ENCODE measurements at places on chromosomes 5 and 9.

GRCh38 chr9:565528-565927 is 276.0 kb upstream of the DMRT1 start:
- no peak for DNase-seq

DNA sequence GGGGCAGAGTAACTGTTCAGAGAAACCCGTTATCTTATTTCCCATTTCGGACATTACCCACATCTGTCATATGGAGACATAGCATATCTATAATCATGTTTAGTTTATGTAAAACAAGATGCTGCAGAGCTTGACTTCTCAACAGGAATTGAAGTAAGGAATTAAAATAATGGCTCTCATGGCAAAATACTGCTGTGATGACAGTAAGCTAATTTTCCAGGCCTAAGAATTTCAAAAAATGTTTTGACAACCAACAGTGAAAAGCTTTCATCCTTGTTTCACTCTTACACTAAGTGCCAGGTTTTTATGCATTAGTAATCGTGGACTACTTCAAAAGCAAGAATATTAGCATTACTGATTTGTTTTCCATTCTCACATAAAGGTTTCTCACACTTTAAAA is 518.2 kb downstream of the PTPRD start:
- no peak for DNase-seq

GRCh38 chr9:126325821-126326220 is 808 bp upstream of the MVB12B start:
- DNase-seq = no peak

DNA sequence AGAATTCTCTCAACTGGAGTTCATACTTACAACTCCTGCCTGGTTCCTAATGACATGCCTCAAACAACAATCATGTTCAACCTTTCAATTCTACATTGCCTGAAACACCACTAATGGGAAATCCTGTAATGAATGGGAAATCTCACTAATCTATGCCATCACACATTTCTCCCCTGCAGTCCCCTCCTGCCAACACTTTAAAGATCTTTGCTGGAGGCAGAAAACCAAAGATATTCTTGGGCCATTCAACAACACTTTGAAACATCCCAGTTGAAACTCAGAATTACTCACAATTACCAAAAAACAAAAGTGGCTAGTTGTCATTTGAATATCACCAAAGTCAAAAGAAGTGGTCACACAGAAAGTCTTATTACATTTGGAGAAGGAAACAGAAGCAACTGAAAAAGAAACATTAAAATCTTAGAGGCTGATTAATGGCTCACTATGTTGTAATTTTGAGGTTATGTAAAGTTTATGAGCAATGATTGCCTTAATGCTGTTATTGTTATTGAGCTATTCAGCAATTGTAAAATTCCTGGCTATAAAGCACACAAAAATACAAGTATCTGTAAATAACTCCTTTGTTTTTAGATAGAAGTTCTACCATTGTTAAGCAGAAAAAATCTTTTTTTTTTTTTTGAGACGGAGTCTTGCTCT is 313.4 kb upstream of the SLC30A5 start:
- DNase-seq = no peak

DNA sequence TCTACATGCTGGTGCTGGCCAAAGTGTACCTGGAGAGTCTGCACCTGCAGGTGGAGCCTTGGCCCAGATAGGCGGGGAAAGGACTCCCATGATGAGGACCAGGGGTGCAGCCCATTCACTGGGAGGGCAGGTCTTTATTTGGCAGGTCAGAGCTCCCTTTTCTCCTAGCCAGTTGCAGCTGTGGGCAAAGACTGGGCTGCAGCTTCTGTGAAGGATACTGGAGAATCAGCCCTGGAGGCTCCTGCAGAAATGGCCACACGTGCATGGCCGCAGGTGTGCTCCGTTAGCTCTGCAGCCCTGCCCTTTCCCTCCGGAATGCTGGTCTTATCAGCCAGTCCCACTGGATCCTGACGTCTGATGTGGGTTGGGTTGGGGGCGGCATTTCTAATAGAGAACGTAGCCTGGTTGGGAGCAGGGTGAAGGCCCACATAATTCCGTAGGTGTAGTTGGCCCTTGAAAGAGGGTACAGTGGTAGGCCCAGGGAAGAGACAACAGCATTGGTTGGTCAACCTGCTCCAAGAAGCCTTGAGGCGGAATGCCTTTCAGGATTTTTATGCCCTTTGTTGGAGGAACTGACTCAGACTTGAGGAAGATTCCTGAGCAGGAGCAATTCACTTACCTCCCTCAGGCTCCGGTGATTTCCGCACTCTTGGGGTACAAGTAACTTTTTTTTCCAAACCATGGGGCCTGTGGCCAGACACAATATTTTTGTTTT is 22.0 kb upstream of the TIFAB start:
- no peak for DNase-seq

DNA sequence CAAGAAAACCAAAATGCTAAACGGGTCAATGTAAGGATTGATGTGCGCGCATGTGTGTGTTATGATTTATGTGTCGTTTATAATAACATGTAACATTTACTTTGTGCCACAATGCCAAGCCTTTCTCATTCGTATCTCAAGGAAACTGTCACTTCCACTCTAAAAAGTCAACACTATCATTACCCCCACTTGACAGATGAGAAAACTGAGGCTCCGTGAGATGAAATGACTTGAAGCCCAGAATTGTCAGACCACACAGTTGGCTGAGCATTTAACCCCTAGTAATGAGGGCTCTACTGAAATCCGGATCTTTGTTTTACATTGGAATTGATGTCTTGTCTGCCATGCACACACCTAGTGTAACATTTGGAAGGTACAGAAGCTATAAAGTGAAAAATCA is 95.0 kb upstream of the LMX1B start:
- no peak for DNase-seq

GRCh38 chr5:73686912-73687311 is 60.9 kb downstream of the ARHGEF28 start:
- DNase-seq = no peak

- DNase-seq = no peak
Measured at GRCh38 chr5:125214080-125214479, 467.6 kb upstream of the ZNF608 start.

DNA sequence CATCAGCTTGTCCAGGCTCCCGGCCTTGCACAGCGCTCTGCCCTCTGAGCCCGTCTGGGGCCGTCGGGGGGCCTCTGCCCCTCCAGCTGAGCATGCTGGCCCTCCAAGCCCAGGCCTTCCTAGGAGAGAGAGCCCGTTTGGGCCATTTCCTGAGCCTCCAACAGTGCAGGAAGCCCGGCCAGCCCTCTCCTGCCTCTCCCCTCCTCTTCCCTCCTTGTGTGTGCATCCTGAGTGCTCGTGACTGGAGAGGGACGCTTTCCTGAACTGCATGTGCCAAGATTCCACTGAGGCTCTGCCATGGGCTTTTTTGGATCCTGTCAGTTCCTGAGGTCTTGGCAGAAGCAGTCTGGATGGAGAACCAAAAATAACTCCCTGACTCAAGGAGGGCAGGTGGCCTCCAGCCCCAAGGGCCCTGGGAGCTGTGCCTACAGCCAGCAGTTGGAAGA is 15.6 kb downstream of the OLFM1 start:
- no peak for DNase-seq

- no peak for DNase-seq
Measured at GRCh38 chr5:60960591-60960990, 15.6 kb downstream of the NDUFAF2 start.

- DNase-seq = no peak
Measured at GRCh38 chr9:110932863-110933262, 105.4 kb downstream of the LPAR1 start.

GRCh38 chr5:3598207-3598606 is 2.6 kb downstream of the IRX1 start:
- no peak for DNase-seq

DNA sequence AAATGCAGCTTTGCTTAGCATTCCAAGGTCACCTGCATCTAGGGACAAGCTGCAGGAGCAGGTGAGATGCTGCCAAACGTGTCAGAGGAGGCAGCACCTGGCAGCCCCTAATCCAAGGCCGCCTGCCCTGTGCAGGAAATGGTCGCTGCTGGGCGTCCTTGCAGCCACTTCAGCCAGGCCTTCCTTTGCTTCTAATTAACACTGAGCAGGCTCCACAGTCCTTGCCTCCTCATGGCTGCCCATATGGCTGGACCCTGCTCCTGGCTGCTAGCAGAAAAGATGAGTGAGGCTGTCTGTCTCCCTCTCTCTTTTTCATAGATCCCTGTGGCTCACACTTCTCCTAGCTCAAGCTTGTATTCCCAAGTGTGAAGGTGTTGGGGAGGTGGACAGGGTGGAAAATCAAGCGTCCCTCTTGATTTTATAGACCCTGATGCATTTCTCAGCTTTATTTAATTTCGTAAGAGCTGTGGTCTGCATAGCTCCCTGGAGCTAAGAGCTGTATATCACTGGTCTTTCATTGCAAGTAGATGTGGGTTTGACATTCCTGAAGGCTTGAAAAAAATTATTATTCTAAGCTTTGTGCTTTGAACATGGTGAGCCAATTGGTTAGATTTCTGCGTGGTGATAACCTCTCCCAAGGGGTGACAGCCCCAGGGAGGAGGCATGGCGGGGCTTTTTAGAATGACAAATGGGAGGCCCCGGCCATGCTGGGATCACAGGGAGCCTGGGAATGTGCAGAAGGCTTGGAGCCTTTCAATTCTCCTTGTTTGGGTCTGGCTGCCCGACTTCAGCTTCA is 193.8 kb downstream of the SLIT3 start:
- no peak for DNase-seq

DNA sequence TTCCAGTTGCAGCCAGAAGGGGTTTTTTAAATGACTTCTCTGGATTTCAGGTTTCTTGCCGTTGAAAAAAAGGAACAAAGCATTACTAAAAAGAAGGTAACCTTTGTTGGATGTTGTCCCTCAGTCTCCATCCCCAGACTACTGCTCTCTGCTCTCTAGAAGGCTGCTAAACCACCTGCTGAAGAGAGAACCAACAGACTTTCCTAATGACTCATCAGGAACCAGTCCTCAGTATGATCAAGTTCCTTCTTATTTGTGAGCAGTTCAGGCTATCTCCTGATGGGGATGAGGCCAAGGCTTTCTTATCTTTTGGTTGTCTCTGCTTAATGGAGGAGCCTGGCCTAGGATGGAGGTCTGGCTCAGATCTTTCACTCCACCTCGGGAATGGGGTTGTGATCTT is 4.1 kb downstream of the KIF4B start:
- DNase-seq = no peak

GRCh38 chr5:111775224-111775623 is 18.2 kb upstream of the NREP start:
- no peak for DNase-seq

DNA sequence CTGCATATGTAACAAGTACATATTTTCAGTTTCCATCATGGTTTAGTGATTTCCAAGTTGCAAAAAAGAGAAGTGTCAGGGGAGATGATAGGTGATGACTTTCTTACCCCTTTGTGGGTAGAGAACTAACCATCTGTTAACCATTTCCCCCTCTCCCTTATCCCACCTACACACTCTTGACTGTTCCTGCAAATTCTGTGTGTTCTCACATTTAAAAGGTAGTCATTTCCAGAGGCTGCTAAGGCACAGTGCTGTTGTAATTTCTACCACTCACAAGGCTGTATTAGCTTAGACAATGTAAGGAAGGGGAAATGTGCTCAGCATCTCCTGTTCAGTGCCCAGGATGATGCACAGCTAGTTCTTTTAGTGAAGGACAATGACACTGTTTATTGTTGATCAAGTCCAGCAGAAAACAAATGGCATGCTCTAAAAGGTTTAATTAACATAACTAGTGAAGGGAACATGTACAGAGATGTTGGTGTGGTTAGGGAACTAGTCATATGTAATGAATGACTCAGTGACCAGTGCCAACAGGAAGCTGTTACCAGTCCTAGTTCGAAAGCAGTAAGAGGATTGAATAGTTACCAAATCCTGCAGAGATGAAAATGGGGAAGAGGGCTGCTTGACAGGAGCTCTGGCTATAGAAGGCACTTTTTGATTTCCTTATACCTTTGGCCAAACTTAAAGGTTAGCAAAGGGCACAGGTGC is 165.1 kb downstream of the PLK2 start:
- DNase-seq = peak; percentile 57

GRCh38 chr5:164027738-164028137 is 522.3 kb downstream of the MAT2B start:
- no peak for DNase-seq

DNA sequence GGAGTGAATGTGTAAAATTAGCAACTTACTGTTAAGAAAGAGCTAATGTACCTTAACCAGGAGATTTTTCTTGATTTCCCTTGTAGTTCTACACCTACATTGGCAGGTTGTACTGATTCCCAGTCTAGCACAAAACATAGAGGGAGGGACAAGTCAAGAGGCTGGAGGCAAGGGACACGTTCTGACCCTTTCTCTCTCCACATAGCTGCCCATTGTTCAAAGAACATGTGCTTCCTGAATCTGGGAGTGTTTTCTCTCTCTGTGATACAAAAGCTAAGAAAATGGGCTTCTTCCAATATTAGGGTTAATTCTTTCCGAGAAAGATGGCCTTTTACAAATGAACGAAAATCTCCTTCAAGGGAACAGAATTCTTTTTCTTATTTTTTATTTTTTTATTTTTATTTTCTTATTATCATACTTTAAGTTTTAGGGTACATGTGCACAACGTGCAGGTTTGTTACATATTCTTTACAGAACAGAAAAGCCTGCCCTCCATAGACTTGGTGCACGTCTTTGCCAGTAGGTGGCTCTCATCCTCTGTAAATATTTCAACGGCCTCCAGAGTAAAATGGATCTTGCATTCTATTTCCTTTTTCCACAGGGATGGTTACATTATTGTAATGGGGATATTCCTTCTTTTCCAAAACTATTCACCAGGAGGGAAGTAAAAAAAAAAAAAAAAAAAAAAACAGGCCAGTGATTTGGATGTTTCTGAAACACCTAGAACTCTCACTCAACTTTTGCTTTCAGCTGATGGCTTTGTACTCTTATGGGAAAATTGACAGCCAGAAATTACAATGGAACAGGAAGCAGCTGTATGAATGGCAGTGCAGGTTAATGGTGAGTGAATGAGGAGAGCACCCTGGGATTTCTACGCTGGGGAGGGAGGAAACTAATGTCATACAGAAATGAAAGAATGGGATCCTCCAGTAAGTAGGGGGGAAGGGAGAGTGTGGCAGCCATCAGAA is 13.1 kb upstream of the IFNA5 start:
- DNase-seq = peak; percentile 20

DNA sequence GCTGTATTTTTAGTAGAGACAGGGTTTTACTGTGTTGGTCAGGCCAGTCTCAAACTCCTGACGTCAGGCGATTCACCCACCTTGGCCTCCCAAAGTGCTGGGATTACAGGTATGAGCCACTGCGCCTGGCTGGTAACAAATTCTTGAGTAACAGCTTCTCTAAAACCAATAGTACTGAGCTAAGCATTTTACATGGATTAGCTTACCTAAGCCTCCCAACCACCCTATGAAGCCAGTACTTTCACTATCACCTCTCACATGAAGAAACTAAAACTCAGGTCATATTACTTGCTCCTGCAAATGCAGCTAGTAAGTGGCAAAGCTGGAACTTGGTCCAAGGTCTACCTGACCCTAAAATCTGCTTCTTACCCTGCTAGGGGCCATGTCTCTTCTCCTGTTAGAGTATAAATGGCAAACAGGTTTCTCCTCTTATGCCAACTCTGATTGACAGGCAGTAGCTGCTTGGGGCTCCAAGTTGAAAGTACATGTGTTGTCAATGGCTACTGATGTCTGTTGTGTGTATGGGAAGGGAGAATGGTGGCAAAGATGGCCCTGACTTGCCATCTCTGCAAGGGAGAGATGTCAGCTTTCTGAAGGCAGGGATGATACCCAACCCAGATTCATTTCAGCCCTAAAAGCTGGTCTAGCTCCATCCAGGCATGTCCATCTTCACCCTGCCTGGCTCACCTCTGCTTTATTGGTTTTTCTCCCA is 4.0 kb downstream of the PHF19 start:
- no peak for DNase-seq

Measured in RCC 7860 (cell line).